ENCODE measurements at places on chromosomes 12 and 14.

GRCh38 chr12:10718279-10718821 is 4.8 kb downstream of the YBX3 start:
- DNase-seq, result no peak

DNA sequence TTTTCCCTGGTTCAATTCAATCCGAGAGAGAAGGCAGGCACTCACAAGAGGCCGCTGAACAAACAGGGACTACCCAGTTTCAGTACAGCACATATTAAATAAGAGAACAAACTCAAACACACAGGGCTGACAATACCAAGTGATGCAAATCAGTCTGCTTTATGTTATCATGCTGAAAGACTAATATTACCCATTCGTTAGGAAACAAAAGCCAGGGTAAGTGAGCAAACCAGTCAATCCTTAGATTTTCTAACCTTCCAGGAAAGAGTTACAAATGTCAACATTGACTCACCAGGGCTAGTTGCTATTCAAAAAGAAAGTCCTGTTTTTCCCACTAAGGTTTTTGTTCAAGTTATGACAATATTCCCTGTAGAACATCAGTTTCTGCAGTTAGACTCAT is 246.2 kb downstream of the C12orf42 start:
- no peak for DNase-seq

- no peak for DNase-seq
Observed at GRCh38 chr12:14846876-14847580, 3.7 kb upstream of the ART4 start.

GRCh38 chr12:31849090-31849687 is 110.0 kb upstream of the RESF1 start:
- DNase-seq, result no peak

DNA sequence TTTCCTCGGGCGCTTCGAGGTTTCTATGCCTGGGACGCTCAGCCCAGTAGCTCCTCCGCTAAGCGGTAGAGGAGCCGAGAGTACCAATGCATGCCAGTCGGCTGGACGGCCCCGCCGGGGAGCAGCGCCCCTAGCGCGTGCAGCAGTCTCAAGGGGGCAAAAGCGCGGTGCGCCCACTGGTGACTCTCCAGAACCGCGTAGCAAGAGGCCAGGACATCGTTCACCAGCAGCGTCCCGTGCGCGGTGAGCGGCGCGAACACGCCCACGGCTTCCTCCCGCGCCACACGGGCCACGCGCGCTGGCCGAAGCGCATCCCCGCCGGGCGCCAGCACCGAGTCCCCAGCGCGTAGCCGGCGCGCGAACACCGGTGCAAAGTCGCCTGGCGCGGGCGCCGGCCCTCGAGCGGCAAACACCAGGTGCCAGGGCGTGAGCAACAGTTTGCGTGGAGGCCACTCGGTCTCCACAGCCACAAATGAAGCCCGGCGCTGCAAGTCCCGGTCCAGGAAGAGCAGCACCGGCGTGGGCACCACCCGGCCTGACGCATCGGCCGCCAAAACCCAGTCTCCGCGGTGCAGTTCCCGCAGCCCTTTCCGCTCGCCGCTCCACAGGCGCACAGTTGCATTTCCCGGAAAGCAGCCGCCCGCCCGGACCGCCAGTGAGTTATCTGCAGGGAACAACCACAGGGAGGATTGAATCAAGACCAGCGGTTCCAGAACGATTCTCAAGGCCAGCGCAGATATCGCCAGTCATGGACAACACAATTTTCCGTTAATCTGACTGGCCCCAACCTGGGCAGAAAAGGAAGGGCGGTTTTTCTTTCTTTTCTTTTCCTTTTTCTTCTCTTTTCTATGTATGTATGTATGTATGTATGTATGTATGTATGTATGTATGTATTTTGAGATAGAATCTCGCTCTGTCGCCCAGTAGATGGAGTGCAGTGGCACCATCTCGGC is 4.5 kb downstream of the DHH start:
- DNase-seq, result no peak

GRCh38 chr14:57091030-57091608 is 177.6 kb downstream of the EXOC5 start:
- DNase-seq, result no peak

DNA sequence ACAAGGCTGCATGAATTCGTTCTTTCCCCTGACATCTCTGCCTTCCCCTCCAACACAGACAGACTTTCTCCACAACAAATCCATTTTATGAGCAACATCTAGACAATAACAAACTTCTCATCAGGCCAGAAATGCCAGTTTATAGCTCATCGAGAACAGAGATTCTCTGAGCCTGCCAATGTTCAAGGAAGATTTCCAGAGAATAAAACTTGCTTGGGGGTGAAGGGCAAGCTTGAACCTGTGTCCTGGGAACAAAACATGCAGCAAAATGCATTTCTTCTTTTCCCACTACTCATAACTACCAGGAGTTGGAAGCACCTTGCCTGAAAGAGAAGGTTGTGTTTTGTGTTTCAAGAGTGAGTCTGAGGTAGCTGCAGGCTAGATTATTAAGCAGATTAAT is 6.8 kb downstream of the MAP1LC3B2 start:
- DNase-seq, result no peak

GRCh38 chr12:15346488-15346887 is 24.2 kb downstream of the PTPRO start:
- no peak for DNase-seq

DNA sequence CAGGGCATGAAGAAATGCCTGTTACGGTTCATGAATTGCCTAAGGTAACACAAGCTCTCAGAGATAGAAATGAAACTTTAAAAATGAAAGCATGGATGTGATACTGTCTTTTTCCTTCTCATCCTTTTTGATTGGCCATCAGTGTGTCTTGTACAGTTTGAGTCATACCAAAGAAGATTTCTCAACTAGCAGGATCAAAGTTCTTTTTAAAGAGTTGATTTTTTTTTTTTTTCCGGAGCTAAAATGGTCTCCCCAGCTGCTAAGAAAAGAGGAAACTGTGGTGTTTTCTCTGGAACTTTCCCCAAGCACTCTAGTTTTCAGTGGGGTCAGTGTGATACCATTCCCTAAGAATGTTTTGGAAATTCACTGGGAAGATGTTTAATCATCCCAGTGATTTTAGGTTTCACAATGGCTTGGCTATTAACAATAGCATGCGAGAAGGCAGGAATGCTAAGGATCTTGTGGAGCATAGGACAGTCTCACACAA is 105.0 kb downstream of the ETNK1 start:
- no peak for DNase-seq

- no peak for DNase-seq
Observed at GRCh38 chr14:34710744-34711143, 3.6 kb downstream of the CFL2 start.

DNA sequence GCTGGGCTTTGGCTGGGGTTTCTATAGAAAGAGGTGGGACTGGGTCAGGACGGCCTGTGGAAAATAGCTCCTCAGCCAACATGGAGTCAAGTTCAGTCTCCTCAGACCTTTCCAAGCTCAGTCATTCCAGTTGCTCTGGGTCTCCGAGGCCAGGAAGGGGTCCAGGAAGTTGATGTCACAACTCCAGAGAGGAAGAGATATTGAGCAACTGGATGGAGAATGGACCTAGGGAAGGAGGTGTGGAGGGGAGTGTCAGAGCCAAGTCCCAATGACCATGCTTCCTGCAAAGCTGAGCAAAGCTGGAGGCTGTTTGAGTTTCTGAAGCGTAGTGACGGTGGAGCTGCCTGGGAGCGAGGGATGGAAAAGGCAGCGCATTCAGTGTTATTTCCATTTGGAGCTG is 86.1 kb downstream of the SLC24A4 start:
- DNase-seq, result no peak

DNA sequence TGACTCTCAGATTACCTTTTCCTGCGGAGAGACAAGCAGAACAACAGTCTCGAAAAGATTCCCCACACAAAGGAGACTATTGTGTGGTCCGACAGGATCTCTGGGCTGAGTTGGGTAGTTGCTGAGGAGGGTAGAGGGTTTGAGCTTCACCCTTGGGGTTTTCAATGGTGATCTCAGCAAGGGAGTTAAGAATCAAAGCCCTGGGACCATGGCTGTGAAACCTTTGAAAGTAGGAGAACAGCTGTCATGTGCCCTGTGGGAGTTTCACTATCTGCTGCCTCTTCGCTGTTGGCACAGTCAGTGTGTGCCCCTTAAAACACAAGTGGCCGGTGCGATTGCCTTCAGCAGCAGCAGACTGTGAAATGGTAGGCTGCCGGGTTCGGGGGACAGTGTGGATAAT is 14.2 kb upstream of the PLEK2 start:
- DNase-seq, result no peak

- no peak for DNase-seq
Observed at GRCh38 chr12:79162948-79163347, 298.4 kb downstream of the SYT1 start.

- no peak for DNase-seq
Observed at GRCh38 chr12:11431486-11431885, 36.1 kb upstream of the PRB2 start.

GRCh38 chr14:47189911-47190484 is 485.4 kb downstream of the MDGA2 start:
- DNase-seq, result no peak

DNA sequence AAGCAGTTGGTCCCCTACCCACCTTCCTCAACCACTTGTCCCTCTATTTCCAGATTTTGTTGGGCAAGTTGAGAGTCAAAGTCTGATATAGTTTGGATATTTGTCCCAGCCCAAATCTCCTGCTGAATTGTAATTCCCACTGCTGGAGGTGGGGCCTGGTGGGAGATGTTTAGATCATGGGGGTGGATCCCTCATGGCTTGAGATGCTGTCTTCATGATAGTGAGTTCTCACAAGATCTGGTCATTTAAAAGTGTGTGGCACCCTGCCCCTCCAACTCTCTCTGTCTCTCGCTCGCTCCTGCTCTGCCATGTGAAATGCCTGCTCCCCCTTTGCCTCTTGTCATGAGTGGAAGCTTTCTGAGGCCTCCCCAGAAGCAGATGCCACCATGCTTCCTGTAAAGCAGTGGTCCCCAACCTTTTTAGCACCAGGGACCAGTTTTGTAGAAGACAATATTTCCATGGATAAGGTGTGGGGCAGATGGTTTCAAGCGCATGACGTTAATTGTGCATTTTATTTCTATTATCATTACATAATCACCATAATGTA is 37.3 kb upstream of the BCL11B start:
- DNase-seq, result no peak

DNA sequence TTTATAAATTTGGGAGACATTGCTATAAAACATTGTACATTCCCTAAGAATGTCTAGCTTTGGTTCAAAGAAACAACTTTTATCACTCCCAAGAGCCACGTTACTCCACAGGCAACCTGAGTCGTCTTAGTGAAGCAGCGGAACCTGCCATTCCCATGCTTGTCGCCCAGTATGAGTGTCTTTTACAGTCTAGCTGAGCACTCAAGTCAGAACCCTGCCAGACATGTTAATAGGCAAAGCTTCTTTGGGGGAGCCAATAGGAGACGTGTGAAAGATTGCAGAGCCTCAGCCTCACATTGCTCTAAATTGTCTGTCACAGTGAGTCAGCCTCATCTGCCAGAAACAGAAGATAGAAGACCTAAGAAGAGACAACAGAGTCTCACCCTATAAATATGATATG is 541.6 kb upstream of the FLRT2 start:
- DNase-seq, result no peak

DNA sequence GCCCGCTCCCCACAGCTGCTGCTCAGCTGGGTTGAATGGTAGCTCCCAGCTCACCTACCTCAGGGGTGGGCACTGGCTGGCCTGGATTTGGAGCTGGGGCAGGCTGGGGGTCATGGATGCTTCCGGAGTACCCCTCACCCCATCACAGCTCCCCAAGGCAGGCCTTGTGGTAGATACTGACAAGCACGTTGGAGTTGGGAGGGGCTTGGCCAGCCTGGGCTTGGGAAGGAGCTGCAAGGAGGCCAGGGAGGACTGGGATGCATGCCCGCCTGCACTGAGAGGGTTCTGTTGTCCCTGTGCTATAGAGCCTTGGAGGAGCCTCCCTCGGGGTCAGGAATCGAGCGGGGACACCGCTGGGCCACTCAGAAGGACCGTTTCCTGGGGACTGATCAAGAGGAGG is 14.2 kb downstream of the TMEM63C start:
- no peak for DNase-seq

DNA sequence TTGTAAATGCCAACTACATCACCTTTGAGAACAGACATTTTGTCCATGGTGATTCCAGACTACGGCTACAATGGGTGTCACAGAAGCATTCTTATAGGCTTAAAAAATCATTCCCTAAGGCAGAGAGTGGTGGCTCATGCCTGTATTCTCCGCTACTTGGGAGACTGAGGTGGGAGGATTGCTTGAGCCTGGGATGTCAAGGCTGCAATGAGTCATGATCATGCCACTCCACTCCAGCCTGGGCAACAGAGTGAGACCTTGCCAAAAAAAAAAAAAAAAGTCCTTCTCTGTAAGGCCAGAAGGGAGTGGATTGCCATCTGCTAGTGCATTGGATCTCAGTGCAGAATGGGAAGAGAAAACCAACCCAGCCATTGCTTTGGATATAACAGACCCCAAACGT is 522.5 kb downstream of the VRK1 start:
- DNase-seq, result no peak

DNA sequence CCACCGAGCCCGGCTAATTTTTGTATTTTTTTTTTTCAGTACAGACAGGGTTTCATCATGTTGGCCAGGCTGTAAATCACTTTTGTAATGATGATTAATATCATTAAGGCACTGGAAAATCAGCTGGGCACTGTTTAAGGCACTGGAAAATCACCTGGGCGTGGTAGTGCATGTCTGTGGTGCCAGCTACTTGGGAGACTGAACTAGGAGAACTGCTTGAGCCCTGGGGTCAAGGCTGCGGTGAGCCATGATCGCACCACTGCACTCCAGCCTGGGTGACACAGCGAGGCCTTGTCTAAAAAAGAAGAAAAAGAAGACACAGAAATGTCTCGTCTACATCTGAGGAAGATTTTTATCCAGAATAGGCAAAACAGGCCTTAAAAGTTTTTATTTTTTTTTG is 12.7 kb downstream of the SLC11A2 start:
- DNase-seq, result no peak

DNA sequence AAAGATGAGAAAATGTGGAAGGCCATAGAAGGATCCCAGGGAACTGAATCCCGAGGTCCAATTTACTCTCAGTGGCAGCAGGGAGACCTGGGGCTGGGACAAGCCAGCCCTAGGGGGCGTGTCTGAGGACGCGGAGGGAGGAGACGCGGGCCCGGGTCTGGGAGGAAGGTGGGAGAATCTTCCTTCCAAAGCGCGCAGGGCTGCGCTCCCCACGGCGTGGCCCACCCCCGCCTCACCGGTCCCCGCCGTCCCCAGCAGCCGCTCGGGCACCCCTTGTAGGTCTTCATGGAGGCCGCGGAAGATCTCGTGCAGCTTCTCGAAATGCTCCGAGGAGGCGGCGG is 323 bp downstream of the VTI1B start:
- DNase-seq, result no peak

GRCh38 chr12:27343255-27344000 is 10.8 kb downstream of the BMAL2 start:
- DNase-seq, result no peak

DNA sequence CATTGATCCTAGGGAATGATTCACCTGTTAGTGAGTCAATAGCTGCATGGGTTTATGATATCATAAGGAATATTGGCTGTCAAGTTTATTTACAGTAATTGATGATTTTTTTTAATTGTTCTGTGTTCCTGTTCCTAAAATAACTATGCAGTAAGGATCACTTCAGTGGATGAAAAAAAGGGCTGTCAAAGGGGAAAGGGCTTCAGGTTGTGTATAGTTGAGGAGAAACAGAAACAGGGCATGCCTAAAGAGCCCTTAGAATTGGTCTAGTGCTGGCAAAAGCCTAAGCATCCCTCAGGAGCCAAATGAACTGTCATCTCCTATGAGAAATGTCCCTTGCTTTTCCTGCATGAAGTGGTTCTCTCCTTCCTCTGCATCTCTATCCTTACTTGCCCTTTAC is 444.9 kb downstream of the RMST start:
- no peak for DNase-seq

- DNase-seq, result no peak
Observed at GRCh38 chr12:93072340-93072739, 143.2 kb upstream of the EEA1 start.

GRCh38 chr12:120598674-120599463 is 17.7 kb upstream of the POP5 start:
- no peak for DNase-seq

Data from GM12878 (cell line).